ENCODE measurements at places on chromosomes 3 and 15. TPM values are rescaled to one million over a fixed set of nuclear protein-coding genes. Genes with fewer than 3 reads are reported as not detected.

- no peak for DNase-seq
- H3K4me3 ChIP-seq = no peak overlapping the region
- H3K27me3 ChIP-seq = no peaks in the 10 kb centered on the region
- H3K36me3 ChIP-seq = no peaks in the 10 kb centered on the region
- peaks cover 6% of the 10 kb centered on the region for H3K4me1 ChIP-seq
Measured at GRCh38 chr3:127900536-127900935, 14.5 kb upstream of the KBTBD12 start.

- no peak for DNase-seq
- no peaks in the 10 kb centered on the region for H3K36me3 ChIP-seq
- H3K4me3 ChIP-seq = no peak overlapping the region
- no peaks in the 10 kb centered on the region for H3K27me3 ChIP-seq
- H3K4me1 ChIP-seq = peaks cover 17% of the 10 kb centered on the region
Measured at GRCh38 chr15:40937762-40938535, 8.8 kb downstream of the DLL4 start.

The AHSG gene
- 0.33 TPM for total RNA-seq

- DNase-seq = no peak
- no peak overlapping the region for H3K4me3 ChIP-seq
- H3K27ac ChIP-seq = no peak overlapping the region
- H3K27me3 ChIP-seq = no peaks in the 10 kb centered on the region
Measured at GRCh38 chr3:71087143-71088018, 496.1 kb downstream of the FOXP1 start.

GRCh38 chr3:191065181-191065805, 133.7 kb upstream of the OSTN start:
- H3K4me3 ChIP-seq = no peak overlapping the region
- H3K27ac ChIP-seq = no peak overlapping the region
- H3K36me3 ChIP-seq = no peaks in the 10 kb centered on the region

All from thymus (tissue), 14 donors.